Activated T-helper 17 cell treated with anti-CD3 and anti-CD28 coated beads, Interleukin-2, amount 50 U/mL, for 72 hours (primary cell): ENCODE measurements at places on chromosomes 5 and 9. TPM values are rescaled to one million over a fixed set of nuclear protein-coding genes. Genes with fewer than 3 reads are reported as not detected.

DNA sequence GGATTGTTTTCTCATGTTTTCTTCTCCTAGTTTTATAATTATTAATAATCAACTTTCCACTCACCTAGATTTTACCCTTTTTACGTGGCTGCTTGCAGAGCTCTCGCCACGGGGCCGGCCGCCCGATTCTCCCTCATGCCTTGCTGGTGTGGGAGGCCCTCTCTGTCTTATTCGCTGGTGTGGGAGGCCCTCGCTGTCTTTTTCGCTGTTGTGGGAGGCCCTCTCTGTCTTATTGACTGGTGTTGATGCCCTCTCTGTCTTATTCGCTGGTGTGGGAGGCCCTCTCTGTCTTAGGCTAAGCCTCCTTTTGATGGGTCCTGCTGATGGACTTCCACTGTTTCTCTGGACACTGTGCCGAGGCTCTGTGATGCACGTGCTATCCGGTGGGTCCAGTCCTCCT is 161.3 kb upstream of the IRX2 start:
- ATAC-seq: no peak
- no peak overlapping the region for H3K4me3 ChIP-seq
- H3K36me3 ChIP-seq: no peaks in the 10 kb centered on the region
- peaks cover 3% of the 10 kb centered on the region for H3K27me3 ChIP-seq

DNA sequence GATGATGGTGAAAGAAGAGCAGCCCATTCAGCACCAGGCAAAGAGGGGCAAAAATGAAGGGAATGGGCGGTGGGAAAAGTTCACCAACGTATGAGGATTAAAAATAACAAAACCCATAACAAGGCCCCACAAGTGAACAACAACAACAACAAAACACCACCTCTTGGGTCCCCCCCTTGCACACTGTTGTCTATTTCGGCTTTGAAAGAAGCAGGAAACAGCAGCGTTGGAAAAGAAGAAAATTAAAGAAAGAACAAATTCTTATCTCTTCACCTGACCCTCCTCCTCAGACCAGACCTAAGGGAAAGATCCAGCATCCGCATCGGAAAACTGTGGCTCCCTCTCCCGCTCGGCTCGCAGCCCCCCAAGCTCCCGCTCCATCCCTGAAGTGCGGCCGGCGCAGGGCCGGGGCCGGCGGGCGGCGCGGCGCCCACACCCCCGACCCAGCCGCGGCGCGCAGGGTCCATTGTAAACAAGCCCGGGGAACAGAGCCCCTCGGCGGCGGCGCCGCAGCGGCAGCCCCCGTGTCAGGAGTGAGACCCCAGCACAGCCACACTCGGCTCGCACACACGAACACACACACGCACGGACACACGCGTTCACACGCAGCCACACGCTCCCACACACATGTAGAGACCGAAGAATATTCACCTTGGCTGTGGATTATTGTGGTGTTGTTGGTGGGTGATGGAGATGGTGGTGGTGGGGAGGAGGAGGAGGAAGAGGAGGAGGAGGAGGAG is 535 bp downstream of the RFX3 start:
- H3K4me3 ChIP-seq: peak overlapping the region; percentile 95
- H3K36me3 ChIP-seq: peaks cover 52% of the 10 kb centered on the region
- peaks cover 22% of the 10 kb centered on the region for H3K4me1 ChIP-seq
- H3K27me3 ChIP-seq: no peaks in the 10 kb centered on the region
- peak overlapping the region; percentile 98 for H3K27ac ChIP-seq
- peak; percentile 2 for ATAC-seq

- ATAC-seq: no peak
- H3K4me3 ChIP-seq: no peak overlapping the region
- H3K27ac ChIP-seq: no peak overlapping the region
- peaks cover 14% of the 10 kb centered on the region for H3K4me1 ChIP-seq
- H3K36me3 ChIP-seq: peaks cover 31% of the 10 kb centered on the region
Measured at GRCh38 chr5:169974121-169974770, 6.0 kb downstream of the INSYN2B start.

DNA sequence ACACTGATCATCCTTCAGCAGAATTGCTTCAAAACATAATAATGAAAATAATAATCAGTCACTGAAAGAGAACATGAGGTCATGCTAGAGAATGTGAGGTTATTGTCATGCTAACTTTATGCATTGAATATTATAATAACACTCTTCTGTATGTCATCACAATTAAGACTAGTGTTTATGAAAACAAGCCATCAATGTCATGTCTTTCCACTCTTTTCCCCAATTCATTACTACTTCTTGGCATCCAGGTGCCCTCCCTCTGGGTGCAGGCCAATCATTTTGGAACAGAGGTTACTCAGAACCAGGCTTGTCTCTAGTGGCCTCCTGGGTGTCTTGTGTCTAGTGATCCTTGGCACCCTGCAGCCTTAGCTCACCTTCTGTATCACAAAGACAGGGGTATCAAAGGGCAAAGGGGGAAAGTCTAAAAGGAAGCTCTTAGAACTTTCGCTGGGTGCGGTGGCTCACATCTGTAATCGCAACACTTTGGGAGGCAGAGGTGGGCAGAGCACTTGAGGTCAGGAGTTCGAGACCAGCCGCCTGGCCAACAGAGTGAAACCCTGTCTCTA is 217.6 kb upstream of the PIK3R1 start:
- H3K36me3 ChIP-seq: no peaks in the 10 kb centered on the region
- H3K27ac ChIP-seq: no peak overlapping the region
- no peaks in the 10 kb centered on the region for H3K4me1 ChIP-seq
- H3K4me3 ChIP-seq: no peak overlapping the region
- no peak for ATAC-seq

DNA sequence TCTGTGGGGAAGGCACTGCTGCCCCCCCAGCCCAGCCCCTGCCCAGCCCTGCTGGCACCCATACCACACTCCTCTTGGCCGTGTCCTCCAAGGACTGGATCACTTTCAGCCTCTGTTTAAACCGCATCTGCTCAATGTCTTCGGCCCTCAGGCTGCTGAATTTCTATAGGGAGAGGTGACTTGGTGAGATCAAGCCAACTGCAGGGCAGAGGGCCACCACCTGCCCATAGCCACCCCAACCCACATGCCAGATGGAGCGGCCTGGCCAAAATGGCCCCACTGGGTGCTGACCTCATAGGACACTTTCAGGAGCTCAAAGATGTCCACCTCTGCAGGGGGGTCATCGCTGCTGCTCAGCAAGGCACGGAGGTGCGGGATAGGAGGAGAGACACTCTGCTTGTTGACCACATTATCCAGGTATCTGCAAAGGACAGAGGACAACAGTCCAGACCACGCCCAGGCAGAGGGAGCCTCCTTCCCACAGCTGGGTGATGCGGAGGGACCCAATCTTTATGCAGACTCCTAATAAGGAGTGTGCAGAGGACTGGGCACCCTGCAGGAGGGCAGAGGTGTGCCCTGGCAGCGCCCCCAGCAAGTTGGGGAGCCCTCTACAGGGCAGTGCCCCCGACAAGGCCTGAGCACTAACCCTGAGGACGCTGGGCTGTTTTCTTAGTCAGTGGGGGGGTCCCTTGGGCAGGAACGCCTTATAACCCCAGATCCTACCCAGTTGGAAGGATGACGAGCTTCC is 14.4 kb upstream of the MRNIP start:
- H3K4me1 ChIP-seq: peaks cover 4% of the 10 kb centered on the region
- H3K4me3 ChIP-seq: no peak overlapping the region
- peaks cover 53% of the 10 kb centered on the region for H3K36me3 ChIP-seq

The OCLN gene
- total RNA-seq: 0.76 TPM

GRCh38 chr5:139416651-139417050 is 12.8 kb upstream of the SPATA24 start:
- peaks cover 37% of the 10 kb centered on the region for H3K4me1 ChIP-seq
- H3K4me3 ChIP-seq: peak overlapping the region; percentile 86

The GMCL2 gene
- not detected for total RNA-seq

- H3K27me3 ChIP-seq: no peaks in the 10 kb centered on the region
- no peak overlapping the region for H3K4me3 ChIP-seq
- H3K36me3 ChIP-seq: peaks cover 33% of the 10 kb centered on the region
- peaks cover 9% of the 10 kb centered on the region for H3K4me1 ChIP-seq
- H3K27ac ChIP-seq: no peak overlapping the region
Measured at GRCh38 chr5:40823459-40823858, 11.6 kb downstream of the RPL37 start.

The SH3PXD2B gene
- 0.08 TPM for total RNA-seq

The RASGRF2 gene
- 7.6 TPM for total RNA-seq

The FER gene
- total RNA-seq: 9.9 TPM

GRCh38 chr5:179802950-179803562 is 3.6 kb downstream of the MGAT4B start:
- peaks cover 26% of the 10 kb centered on the region for H3K36me3 ChIP-seq
- ATAC-seq: no peak
- H3K27me3 ChIP-seq: no peaks in the 10 kb centered on the region
- peaks cover 21% of the 10 kb centered on the region for H3K4me1 ChIP-seq
- peak overlapping the region; percentile 88 for H3K4me3 ChIP-seq

- no peak for ATAC-seq
- H3K4me1 ChIP-seq: no peaks in the 10 kb centered on the region
- H3K36me3 ChIP-seq: no peaks in the 10 kb centered on the region
- H3K27me3 ChIP-seq: no peaks in the 10 kb centered on the region
Measured at GRCh38 chr9:133773889-133774655, 35.9 kb upstream of the SARDH start.

DNA sequence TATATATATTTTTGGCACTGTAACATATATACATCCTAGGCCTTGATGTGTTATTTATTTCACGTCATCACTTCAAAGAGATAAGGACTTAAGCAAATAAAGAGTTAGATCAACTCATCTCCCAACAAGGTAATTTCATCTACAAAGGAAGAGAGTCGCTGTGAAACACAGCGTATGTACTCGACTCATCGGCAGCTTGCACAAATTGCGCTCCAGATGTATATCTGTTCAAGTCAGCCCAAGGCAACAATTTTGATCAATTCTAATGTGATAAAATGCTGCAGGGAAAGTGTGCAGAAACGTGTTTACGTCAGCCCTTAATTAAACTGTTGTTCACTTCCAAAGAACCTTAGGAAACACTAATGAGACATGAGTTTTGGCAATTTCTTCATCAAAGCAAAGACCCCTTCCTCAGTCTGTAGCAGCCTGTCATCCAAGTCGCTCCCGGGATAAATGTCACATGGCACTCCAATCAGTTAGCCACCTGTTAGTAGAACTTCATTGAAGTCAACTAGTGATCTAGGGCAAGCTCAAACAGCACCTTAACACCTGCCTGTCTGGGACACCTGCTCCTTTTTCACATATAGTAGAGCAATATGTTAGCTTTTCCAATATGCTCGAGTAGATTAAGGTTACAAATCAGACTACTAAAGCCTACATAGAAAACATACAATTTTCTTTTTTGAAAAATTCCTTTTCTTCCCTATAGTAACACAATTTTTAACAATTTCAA is 182.4 kb downstream of the NFIB start:
- H3K36me3 ChIP-seq: no peaks in the 10 kb centered on the region
- no peak overlapping the region for H3K27ac ChIP-seq
- no peak overlapping the region for H3K4me3 ChIP-seq
- no peaks in the 10 kb centered on the region for H3K27me3 ChIP-seq
- no peak for ATAC-seq

GRCh38 chr5:143128412-143129071 is 274.9 kb downstream of the NR3C1 start:
- H3K27me3 ChIP-seq: no peaks in the 10 kb centered on the region
- no peak for ATAC-seq
- H3K27ac ChIP-seq: no peak overlapping the region
- no peaks in the 10 kb centered on the region for H3K4me1 ChIP-seq

GRCh38 chr9:91760906-91761305 is 189.1 kb downstream of the ROR2 start:
- no peak overlapping the region for H3K27ac ChIP-seq
- no peaks in the 10 kb centered on the region for H3K4me1 ChIP-seq
- no peak overlapping the region for H3K4me3 ChIP-seq
- ATAC-seq: no peak
- peaks cover 14% of the 10 kb centered on the region for H3K27me3 ChIP-seq
- no peaks in the 10 kb centered on the region for H3K36me3 ChIP-seq

- H3K4me1 ChIP-seq: no peaks in the 10 kb centered on the region
- H3K27ac ChIP-seq: peak overlapping the region; percentile 0
- no peaks in the 10 kb centered on the region for H3K36me3 ChIP-seq
- H3K4me3 ChIP-seq: no peak overlapping the region
Measured at GRCh38 chr5:127936439-127936972, 147.1 kb upstream of the SLC12A2 start.

DNA sequence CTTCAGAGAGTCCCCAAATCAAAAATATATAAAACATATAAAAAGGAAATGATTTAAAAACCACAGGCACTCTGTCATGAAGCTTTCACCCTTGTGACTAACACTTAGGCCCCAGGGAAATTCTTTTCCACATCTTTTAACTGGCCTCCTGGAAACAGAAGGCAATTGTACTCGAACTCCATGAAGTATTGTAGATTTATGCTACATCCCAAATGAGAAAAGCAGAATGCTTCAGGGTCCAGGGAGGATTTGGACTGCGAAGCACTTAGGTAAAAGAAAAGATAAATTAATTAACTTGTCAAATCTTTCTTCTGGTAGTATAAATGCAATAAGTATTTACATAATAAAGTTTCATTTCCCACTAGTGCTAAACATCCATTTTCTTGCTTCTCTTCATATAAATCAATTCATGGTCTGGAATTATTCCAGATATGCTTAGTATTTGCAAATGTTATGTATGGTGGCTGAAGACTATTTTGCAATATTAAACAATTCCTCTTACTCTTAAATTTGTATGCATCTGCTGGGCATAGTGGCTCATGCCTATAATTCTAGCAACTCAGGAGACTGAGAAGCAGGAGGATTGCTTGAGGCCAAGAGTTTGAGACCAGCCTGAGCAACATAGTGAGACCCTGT is 64.9 kb upstream of the ELL2 start:
- peaks cover 5% of the 10 kb centered on the region for H3K4me1 ChIP-seq
- H3K4me3 ChIP-seq: no peak overlapping the region
- no peak for ATAC-seq
- no peak overlapping the region for H3K27ac ChIP-seq

The BTNL8 gene
- not detected for total RNA-seq
